ENCODE measurements at places on chromosomes 7 and 10.

- DNase-seq: no peak
These were observed 32.8 kb downstream of the KCNH2 start for GRCh38 chr7:150945171-150945852.

DNA sequence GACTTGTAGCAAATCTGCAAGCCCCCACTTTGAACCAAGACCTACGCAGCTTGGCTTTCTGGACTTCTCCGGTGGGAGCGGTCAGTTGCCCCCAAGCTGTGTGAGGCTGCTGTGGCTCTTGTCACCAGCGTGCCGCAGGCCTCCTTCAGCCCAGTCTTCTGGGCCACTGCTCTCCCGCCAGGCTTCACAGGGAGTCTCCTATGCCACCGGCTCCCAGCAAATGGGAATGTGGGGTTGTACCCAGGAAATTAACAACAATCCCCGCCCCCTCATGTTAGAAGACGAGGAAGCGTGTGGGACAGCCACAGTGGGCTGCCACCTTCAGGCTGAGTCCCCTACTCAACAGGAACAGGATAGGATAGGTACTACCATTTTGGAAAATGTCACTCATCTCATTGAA lies 4.2 kb downstream of the WDR86 start:
- DNase-seq: no peak

- no peak for DNase-seq
These were observed 8.7 kb upstream of the HOXA2 start for GRCh38 chr7:27111042-27111750.

- DNase-seq: no peak
These were observed 102.7 kb downstream of the AGMO start for GRCh38 chr7:15459018-15459615.

DNA sequence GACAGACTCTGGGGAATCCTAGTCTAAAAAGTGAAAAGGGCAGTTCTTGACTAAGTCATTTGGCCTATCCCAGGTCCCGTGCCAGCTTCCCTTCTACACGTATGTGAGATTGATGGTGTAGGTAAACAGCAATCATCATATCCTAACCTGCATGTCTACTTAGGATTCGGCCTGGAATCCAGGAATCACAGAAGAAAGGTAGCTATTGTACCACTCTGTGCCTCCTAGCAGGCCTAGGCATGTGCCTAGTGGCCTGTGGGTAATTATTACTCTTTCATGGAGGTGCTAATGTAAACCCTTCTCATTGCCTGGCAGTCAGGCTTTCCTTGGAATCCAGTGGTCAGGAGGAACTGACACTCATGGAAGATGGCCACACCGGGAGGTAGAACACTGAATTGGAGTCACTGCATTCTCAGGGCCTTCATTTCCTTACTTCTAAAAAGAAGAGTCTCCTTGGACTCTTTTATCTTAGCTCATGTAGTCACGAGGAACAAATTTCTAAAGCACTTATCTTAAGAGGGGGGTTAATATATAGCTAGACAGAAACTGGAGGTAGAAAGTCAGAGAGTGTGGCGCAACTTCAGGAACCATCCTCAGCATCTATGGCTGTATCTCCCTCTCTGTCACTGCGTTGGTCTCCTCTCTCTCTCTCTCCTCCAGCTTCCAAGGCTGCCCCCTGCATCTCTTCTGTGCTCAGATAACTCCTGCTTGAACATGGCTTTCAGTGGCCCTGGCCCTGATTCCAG lies 122.5 kb downstream of the C1GALT1 start:
- DNase-seq: no peak

GRCh38 chr10:3954615-3955014 lies 169.6 kb upstream of the KLF6 start:
- no peak for DNase-seq

Data from stimulated activated CD4-positive, alpha-beta T cell treated with anti-CD3 and anti-CD28 coated beads, TNF-alpha, amount 100 ng/mL, for 24 hours (primary cell).